Stimulated activated CD4-positive, alpha-beta T cell treated with anti-CD3 and anti-CD28 coated beads, Interleukin-15, amount 100 ng/mL, for 24 hours (primary cell): ENCODE measurements at places on chromosomes 12 and 14.

DNA sequence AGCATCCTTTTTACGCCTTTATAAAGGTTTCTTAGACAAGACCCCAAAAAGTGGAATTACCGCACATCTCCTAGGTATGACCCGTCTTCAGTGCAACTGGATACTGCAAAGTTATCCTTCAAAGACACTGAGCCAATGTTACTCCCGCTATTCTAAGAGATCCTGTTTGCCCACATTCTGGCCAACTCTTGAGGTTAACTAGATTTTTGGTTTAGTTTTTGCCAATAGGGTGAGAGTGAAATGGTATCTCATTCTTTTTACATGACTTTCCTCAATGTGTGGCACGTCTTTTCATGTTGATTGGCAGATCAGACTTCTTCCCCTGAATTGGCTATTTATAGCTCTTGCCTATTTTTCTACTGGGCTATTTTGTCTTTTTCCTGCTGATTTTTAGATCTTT, 347.2 kb downstream of the MED13L start:
- DNase-seq = no peak

GRCh38 chr12:8914716-8915526, 612 bp downstream of the PHC1 start:
- DNase-seq = peak; percentile 75

GRCh38 chr12:95548056-95548538, 3.2 kb downstream of the USP44 start:
- peak; percentile 58 for DNase-seq

- DNase-seq = no peak
Measured at GRCh38 chr12:115421796-115422709, 738.1 kb upstream of the TBX3 start.

- DNase-seq = peak; percentile 78
Measured at GRCh38 chr12:118120579-118121363, 15.2 kb upstream of the PEBP1 start.
